ENCODE measurements at places on chromosomes 16 and 17.
A peak's percentile ranks its signal among the peaks of the same experiment; 100 is the strongest.

DNA sequence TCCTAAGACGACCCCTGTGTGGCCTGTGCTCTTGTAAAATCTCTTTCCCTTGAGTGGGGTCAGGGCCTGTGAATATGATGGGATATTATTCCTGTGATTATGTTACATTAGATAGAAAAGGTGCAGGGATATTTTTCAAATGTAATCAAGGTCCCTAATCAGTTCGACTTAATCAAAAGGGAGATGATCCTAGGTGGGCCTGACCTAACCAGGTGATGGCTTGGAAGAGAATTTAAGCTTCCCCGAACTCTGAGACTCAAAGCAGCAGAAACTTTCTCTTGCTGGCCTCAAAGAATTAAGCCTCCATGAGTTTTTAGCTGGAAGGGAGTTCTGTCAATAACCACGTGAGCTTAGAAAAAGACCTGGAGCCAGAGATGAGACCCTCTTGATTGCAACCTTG, 124.7 kb downstream of the MAF start:
- no peak for DNase-seq

DNA sequence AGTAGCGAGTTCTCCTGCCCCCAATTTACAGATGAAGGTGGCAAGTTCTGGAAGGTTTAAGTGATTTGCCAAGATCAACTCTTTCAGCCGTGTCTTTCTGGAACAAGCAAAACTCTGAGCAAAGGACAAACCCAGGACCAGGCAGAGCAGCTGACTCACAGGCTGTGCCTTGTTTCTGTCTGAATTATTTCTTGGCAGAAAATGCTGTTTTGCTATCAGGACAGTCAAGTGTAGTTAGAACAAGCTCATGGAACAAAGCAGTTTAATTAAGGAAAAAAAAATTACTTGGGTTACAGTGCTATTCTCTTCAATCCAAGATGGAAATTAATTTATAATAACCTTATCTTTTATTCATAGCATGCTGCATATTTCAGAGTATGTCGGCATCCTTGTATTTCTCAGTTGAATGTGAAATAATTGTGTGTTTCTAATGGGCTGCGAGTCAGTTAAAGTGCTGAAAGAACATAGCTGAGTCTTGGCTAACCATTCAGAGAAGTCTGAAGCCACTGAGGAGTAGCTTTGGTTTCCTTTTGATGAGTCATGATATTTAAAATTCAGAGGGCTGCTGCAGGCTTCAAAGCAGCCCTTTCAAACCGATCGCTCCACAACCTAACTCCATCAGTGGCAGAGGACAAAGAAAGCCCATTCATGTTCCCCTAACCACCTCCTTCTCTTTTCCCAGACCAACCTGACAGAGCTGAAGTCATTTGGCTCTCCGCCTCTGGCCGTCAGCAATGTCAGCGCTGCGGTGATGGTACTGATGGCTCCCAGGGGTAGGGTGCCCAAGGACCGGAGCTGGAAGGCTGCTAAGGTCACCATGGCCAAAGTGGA, 143.7 kb downstream of the ZNF18 start:
- no peak for DNase-seq

- no peak for DNase-seq
Measured at GRCh38 chr17:60523822-60524221, 2.2 kb downstream of the APPBP2 start.

DNA sequence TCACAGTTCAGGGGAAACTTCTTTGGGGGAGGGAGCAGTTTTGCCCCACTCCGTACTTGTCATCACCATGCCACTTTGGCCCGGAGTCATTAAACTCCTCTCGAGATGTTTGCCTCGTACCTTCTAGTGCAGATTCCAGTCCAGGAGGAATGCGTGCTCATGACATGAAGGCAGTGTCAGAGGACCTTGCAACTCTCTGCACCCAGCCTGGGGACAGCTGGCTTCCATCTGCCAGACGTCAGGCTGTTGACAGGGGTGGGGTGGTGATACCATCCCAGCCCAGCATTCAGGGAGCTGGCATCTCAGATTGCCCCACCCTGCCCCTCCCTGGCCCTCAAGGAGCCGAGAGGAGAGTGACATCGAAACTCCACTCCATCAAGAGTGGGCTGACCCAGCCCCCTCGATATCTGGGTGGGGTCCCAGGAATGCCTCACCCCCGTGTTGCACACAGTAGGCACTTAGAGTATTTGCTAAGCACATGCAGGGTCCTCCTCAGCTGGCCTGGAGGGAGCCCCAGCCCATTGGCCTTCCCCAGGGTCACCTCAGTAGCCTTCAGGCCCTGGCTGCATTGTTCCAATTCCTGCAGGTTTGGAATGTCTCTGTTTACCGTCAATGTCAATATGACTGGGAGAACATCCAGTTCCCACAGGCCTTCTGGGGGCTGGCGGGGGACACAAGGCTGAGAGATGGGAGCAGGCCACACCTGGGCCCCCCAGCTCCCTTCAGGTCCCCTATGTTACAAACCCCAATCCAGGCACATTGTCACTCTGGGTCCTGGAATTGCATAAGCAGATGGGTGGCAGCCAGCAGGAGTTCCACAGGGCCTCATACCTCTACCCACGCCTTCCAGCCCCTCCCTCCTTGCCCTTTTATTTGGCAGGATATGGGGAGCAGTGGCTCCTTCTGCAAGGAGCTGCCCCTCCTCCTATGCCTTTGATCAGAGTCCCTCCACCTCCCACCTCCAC, 21.3 kb upstream of the EMP2 start:
- DNase-seq: no peak

DNA sequence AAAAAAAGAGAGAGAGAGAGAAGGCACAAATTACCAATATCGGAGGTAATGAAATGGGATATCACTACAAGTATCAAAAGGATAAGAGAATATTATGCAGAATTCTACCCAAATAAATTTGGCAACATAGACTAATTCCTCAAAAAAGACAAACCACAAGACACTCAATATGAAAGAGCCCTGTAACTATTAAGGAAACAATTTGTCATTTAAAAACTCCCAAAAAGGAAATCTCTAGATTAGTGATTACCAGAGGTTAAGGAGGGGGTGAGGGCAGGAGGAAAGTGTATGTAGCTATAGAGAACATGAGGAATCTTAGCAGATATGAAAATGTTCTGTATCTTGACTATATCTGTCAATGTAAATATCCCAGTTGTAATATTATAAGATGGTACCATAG, 54.0 kb downstream of the CFDP1 start:
- no peak for DNase-seq

GRCh38 chr16:83952940-83953795, at the start of gene OSGIN1:
Gene OSGIN1 (plus strand): TSS chr16:83953240. CDS start chr16:83957672, 4,432 bp downstream.
- peak; percentile 41 for DNase-seq

GRCh38 chr16:55076053-55076452, 145.4 kb downstream of the IRX5 start:
- DNase-seq: no peak

- DNase-seq: peak; percentile 88
Measured at GRCh38 chr16:87956365-87957231, 5.4 kb downstream of the BANP start.

GRCh38 chr16:14434860-14435259, 195.2 kb downstream of the PARN start:
- DNase-seq: no peak

DNA sequence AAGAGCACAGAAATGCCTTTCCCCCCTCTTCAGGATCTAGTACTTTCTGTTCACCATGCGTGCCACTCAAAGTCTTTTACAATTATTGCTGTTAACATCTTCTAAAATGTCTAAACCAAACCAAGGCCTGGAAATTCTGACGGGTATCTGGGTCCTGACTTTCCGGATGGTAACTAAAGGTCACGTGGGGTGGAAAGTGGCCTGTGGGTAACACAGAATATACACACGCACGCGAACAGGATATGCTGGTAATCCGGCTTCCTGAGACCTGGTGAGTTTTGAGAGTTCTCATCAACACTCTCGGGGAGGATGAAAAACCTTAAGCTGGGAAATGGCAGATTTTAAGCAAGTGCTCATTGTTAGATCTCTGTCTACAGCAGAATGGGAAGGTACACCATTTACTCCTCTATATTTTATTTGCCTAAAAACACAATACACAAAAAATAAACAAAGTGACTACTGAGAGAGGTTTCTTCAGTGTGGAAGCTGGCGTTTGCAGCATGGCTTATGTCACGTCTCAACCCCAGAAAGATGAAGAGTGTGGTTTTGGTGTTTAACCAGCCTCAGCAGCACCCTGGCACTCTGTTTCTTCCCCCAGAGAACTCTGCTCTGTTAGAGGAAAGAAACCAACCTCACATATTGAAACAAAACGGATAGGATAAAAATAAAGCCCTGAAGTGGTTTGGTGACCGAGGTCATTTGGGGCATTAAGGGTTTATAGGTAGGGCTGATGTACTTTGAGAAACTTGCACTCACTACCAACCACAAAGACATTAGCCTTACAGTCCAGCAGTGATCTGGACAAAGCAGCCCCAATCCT, 37.3 kb downstream of the SMG6 start:
- peak; percentile 85 for DNase-seq

- DNase-seq: no peak
Measured at GRCh38 chr17:46810837-46811236, 7.7 kb downstream of the WNT3 start.
